ENCODE measurements at places on chromosomes 1 and 21.
A peak's percentile ranks its signal among the peaks of the same experiment; 100 is the strongest.

DNA sequence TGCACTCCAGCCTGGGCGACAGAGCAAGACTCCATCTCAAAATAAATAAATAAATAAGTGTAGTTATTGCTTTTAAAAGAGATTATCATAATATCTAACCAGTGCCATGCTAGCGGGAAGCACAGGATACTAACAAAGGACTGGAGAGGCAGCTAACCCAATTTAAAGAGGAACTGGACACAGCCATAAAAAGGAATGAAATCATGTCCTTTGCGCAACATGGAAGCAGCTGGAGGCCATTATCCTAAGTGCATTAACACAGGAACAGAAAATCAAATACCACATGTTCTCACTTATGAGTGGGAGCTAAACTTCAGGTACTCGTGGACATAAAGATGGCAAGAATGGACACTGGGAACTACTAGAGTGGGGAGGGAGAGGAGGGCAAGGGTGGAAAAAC lies 54.9 kb downstream of the TM2D1 start:
- no peak overlapping the region for H3K4me3 ChIP-seq
- H3K4me1 ChIP-seq, result no peaks in the 10 kb centered on the region
- H3K27me3 ChIP-seq, result no peaks in the 10 kb centered on the region

GRCh38 chr1:90198616-90199332 lies 203.9 kb downstream of the ZNF326 start:
- H3K4me1 ChIP-seq, result no peaks in the 10 kb centered on the region
- DNase-seq, result no peak
- no peak overlapping the region for H3K27ac ChIP-seq
- H3K36me3 ChIP-seq, result no peaks in the 10 kb centered on the region
- H3K4me3 ChIP-seq, result no peak overlapping the region
- H3K27me3 ChIP-seq, result peaks cover 3% of the 10 kb centered on the region

GRCh38 chr1:12548973-12549459 lies 69.0 kb downstream of the DHRS3 start:
- H3K4me1 ChIP-seq, result peaks cover 42% of the 10 kb centered on the region
- peak overlapping the region; percentile 73 for H3K27ac ChIP-seq
- no peak overlapping the region for H3K4me3 ChIP-seq
- H3K27me3 ChIP-seq, result no peaks in the 10 kb centered on the region
- DNase-seq, result peak; percentile 86

- H3K36me3 ChIP-seq, result peaks cover 7% of the 10 kb centered on the region
- no peaks in the 10 kb centered on the region for H3K27me3 ChIP-seq
- DNase-seq, result no peak
- H3K4me1 ChIP-seq, result peaks cover 12% of the 10 kb centered on the region
- no peak overlapping the region for H3K4me3 ChIP-seq
Measured at GRCh38 chr1:6859415-6860343, 74.4 kb downstream of the CAMTA1 start.

GRCh38 chr1:99004861-99005442 lies at the start of gene PLPPR5:
Gene PLPPR5 (minus strand): TSS chr1:99004861. CDS start chr1:99004671, 190 bp downstream.
- peaks cover 47% of the 10 kb centered on the region for H3K27me3 ChIP-seq
- peaks cover 20% of the 10 kb centered on the region for H3K4me1 ChIP-seq
- peak within 1 kb of the TSS; percentile 56 for H3K4me3 ChIP-seq
- H3K36me3 ChIP-seq, result no peaks in the 10 kb centered on the region
- DNase-seq, result no peak
- no peak within 1 kb of the TSS for H3K27ac ChIP-seq

- no peak overlapping the region for H3K4me3 ChIP-seq
- H3K27me3 ChIP-seq, result no peaks in the 10 kb centered on the region
- H3K27ac ChIP-seq, result no peak overlapping the region
- no peak for DNase-seq
Measured at GRCh38 chr1:210938416-210938925, 195.5 kb downstream of the KCNH1 start.

GRCh38 chr21:36245649-36246048 lies 74.3 kb upstream of the MORC3 start:
- H3K27ac ChIP-seq, result peak overlapping the region; percentile 35
- H3K4me3 ChIP-seq, result no peak overlapping the region
- H3K27me3 ChIP-seq, result no peaks in the 10 kb centered on the region
- DNase-seq, result no peak

- H3K4me3 ChIP-seq, result no peak overlapping the region
- H3K4me1 ChIP-seq, result peaks cover 10% of the 10 kb centered on the region
- DNase-seq, result no peak
- no peak overlapping the region for H3K27ac ChIP-seq
Measured at GRCh38 chr1:209567698-209568175, 15.8 kb upstream of the CAMK1G start.

DNA sequence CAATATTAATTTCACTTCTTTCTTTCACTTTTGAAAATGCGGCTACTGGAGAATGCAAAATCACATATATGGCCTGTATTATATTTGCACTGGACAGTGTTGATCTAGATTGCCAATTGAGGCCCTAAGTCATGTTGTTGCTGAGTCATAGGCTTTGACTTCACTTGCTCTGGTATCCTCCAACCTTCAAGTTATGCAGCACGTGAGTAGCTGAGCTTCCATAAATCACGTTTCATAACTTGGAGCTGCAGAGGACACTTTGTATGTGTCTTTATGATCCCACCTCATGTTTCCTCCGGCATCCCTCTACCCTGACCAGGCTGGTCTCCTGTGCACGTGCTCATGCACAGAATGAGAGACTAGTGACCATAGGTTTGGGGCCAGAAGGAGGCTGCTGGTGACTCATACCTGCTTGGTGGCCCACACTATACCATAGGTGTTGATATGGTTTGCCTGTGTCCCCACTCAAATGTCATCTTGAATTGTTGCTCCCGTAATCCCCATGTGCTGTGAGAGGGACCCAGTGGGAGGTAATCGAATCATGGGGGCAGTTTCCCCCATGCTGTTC lies 103.0 kb upstream of the TSPAN2 start:
- H3K27ac ChIP-seq, result no peak overlapping the region
- H3K4me3 ChIP-seq, result no peak overlapping the region

DNA sequence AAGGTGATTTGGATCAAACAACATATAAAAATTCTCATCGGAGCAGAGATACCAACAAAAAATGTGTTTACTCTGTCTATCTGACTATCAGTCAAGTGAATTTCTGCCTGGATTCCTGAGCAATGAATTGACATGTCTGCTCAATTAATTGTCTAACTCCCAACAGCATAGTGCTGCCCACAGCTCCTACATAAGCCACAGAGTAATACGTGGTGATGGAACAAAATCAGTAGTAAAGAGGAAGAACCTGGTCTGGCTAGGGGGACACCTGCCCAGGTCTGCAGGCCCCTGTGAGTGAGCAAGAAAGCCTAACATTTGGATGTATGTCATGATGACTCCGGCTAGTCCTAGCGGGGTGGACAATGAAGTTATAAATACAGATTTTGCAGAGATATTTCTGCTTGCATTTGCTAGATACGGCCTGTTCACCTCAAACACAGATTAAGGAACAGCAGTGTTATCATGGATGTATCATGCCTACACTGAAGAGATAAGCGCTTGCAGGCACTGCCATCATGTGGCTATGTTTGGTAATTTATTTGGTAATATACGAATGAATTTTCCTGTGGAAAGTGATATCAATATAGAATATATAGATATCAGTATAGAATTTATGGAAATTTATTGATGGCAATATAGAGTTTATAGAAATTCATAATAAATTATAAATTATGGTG lies 69.6 kb upstream of the LRRC8B start:
- no peak overlapping the region for H3K4me3 ChIP-seq
- no peak for DNase-seq
- H3K27ac ChIP-seq, result no peak overlapping the region
- no peaks in the 10 kb centered on the region for H3K36me3 ChIP-seq
- peaks cover 19% of the 10 kb centered on the region for H3K4me1 ChIP-seq

DNA sequence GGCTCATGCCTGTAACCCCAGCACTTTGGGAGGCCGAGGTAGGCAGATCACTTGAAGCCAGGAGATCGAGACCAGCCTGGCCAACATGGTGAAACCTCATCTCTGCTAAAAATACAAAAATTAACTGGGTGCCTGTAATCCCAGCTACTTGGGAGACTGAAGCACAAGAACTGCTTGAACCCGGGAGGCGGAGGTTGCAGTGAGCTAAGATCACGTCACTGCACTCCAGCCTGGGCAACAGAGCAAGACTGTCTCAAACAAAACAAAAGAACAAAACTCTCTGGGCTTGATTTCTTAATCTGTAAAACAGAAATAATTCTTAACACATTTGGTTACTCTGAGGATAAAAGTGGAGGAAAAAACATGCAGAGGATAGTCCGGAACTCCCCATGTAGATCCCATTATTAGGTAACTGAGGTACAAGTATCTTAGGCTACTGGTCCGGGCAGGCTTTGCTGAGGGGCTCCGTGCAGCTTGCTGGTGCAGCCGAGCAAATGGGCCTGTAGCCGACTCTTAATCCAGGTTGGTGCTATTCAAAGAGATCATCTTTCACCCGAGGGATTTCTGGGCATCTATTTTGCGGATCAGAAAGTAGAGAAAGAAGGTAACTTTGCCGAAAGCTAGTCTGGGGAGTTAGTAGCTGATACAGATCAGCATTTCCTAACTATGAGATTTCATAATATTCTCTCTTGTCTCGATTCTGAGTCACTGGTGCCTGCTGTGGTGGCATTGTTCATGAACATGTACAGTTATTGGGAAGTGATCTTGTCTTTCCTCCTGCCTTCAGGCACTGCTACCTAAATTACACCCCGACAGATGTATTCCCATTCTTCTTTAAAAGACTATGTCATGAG lies 56.8 kb downstream of the NFIA start:
- DNase-seq, result no peak
- H3K27ac ChIP-seq, result peak overlapping the region; percentile 71
- H3K4me1 ChIP-seq, result peaks cover 57% of the 10 kb centered on the region
- no peaks in the 10 kb centered on the region for H3K27me3 ChIP-seq
- H3K4me3 ChIP-seq, result peak overlapping the region; percentile 24
- H3K36me3 ChIP-seq, result no peaks in the 10 kb centered on the region

- no peak for DNase-seq
- peak overlapping the region; percentile 75 for H3K27ac ChIP-seq
- peaks cover 31% of the 10 kb centered on the region for H3K4me1 ChIP-seq
- no peak overlapping the region for H3K4me3 ChIP-seq
- no peaks in the 10 kb centered on the region for H3K27me3 ChIP-seq
- H3K36me3 ChIP-seq, result no peaks in the 10 kb centered on the region
Measured at GRCh38 chr1:232704694-232705680, 75.1 kb upstream of the SIPA1L2 start.

DNA sequence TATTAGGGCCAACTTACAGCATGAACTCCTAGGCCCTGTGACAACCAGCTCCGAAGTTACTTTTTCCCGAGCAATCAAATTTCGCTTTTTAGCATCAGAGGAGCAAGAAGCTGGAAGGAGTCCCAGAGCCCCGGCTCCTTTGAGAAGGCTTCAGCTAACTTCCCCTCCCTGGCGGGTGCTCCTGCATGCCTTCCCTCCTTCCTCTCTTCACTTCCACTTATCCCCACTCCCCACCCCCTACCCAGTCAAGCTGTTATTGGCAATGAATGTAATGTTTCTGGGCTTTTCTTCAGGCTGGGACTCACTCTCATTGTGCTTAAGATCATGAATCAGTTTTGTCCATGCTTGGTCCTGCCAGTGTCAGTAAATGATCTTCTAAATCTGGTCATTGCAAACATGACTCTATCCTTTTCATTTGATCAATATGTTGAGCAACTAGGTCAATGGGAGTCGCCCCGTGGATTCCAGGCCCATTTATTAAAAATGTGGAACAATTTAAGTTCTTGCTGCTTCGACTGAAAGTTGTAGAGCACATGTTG lies 94.5 kb upstream of the TSPAN2 start:
- no peaks in the 10 kb centered on the region for H3K27me3 ChIP-seq
- no peaks in the 10 kb centered on the region for H3K36me3 ChIP-seq
- peak overlapping the region; percentile 74 for H3K27ac ChIP-seq
- H3K4me1 ChIP-seq, result peaks cover 15% of the 10 kb centered on the region
- H3K4me3 ChIP-seq, result no peak overlapping the region

- no peaks in the 10 kb centered on the region for H3K27me3 ChIP-seq
- no peak overlapping the region for H3K4me3 ChIP-seq
- no peaks in the 10 kb centered on the region for H3K36me3 ChIP-seq
- DNase-seq, result no peak
- H3K4me1 ChIP-seq, result no peaks in the 10 kb centered on the region
- H3K27ac ChIP-seq, result no peak overlapping the region
Measured at GRCh38 chr1:86582161-86582560, 35.3 kb downstream of the CLCA4 start.

DNA sequence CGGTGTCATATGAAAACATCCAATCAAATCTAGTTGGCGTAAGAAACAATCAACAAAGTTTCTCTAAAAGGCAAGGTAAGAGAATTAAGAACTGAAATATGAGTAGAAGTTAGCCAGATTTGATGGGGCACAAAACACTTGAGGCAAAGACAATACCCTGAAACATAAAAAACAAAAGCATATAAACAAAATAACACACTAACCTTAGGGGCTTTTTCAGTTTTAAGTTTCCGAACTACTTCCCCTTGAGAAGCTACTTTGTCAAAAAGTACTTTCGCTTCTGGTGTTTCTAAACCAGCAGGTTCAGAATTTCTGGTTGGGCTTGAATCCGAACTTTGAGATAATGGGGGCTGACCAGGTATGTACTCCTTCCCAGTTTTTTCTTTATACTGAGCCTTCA lies 57.9 kb downstream of the EPRS1 start:
- H3K4me1 ChIP-seq, result no peaks in the 10 kb centered on the region
- DNase-seq, result no peak
- H3K4me3 ChIP-seq, result no peak overlapping the region
- no peak overlapping the region for H3K27ac ChIP-seq
- peaks cover 40% of the 10 kb centered on the region for H3K36me3 ChIP-seq

- H3K4me3 ChIP-seq, result no peak overlapping the region
- H3K27ac ChIP-seq, result no peak overlapping the region
- H3K36me3 ChIP-seq, result no peaks in the 10 kb centered on the region
- no peaks in the 10 kb centered on the region for H3K27me3 ChIP-seq
- H3K4me1 ChIP-seq, result no peaks in the 10 kb centered on the region
Measured at GRCh38 chr21:30243691-30244090, 27.8 kb upstream of the CLDN8 start.

DNA sequence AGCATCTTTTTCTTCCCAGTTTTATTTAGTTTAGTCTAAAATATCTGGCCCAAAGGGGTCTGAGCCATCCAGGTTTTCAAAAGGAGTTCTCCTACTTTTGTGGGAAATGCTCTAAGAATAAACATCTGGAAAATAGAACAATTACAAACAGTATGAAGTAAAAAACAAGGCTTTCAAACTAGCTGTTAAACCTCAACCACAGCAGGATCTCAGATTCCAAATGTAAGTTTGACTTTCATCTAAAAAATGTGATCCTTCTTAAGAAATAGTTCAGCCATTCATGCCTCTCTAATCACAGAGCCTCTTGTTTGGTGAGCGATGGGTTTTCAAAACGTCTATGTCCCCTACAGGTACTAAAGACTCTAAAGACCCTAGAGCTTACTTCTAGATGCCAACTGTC lies 413.5 kb downstream of the DUSP10 start:
- no peaks in the 10 kb centered on the region for H3K4me1 ChIP-seq
- no peaks in the 10 kb centered on the region for H3K27me3 ChIP-seq
- H3K27ac ChIP-seq, result no peak overlapping the region
- H3K36me3 ChIP-seq, result no peaks in the 10 kb centered on the region
- DNase-seq, result no peak

All from suprapubic skin (tissue), 4 donors.